Effector memory CD4-positive, alpha-beta T cell (primary cell): ENCODE measurements at places on chromosomes 11 and 22.
A peak's percentile ranks its signal among the peaks of the same experiment; 100 is the strongest.

DNA sequence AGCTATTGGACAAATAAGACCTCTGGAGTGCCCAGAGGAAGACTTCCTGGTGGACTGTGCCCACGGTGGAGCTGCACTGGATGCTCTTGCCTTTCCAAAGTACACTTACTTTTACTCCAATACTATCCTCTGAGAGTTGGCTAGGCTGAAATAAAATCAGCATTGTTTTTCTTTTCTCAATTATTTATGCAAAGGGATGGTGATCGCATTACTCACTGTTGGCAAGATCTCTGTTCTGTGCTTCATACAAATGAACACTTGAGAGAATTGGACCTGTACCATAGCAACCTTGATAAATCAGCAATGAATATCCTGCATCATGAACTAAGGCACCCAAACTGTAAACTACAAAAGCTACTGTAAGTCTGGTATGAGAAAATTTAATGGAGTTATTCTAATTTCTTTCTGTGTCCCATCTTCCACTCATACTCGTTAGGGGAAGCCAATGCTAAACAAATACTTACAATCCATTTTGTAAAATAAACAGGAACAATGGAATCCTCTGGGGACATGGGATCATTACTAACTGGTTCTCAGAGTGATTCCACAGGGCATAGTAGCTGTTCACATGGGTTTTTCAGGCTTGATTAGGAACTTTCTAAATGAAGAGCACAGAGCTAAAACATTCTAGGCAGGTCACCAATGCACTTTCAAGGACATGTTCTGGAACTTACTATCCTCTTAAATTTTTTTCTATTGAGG lies 26.3 kb downstream of the NLRP14 start:
- H3K4me1 ChIP-seq: no peaks in the 10 kb centered on the region
- no peak overlapping the region for H3K4me3 ChIP-seq
- DNase-seq: no peak

- no peak overlapping the region for H3K4me3 ChIP-seq
- no peak overlapping the region for H3K27ac ChIP-seq
- peaks cover 18% of the 10 kb centered on the region for H3K4me1 ChIP-seq
Measured at GRCh38 chr22:36445158-36445668, 36.2 kb downstream of the TXN2 start.

- no peak overlapping the region for H3K27ac ChIP-seq
- peaks cover 12% of the 10 kb centered on the region for H3K4me1 ChIP-seq
- H3K27me3 ChIP-seq: no peaks in the 10 kb centered on the region
- H3K4me3 ChIP-seq: no peak overlapping the region
- DNase-seq: no peak
- peaks cover 29% of the 10 kb centered on the region for H3K36me3 ChIP-seq
Measured at GRCh38 chr11:68546555-68546954, 86.0 kb downstream of the PPP6R3 start.

DNA sequence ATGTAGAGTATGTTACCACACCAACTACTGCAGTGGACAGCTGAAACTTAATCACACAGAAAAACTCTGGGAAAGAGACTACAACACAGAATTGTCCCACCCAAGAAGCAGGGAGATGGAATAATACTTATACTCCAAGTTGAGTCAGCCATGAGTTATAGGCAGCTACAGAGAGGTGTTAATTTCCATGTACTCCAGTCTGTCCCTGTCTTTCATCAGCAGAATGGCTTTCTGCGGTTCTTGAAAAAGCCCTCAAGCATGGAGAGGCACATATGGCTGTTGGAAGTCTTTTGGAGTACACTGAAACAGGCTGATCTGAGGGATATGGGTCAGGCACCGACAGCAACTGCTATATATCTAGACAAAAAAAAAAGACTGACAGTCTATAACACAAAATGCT lies 219.5 kb downstream of the DLG2 start:
- H3K4me1 ChIP-seq: no peaks in the 10 kb centered on the region
- H3K27me3 ChIP-seq: no peaks in the 10 kb centered on the region
- no peak overlapping the region for H3K27ac ChIP-seq
- H3K4me3 ChIP-seq: no peak overlapping the region
- H3K36me3 ChIP-seq: no peaks in the 10 kb centered on the region

DNA sequence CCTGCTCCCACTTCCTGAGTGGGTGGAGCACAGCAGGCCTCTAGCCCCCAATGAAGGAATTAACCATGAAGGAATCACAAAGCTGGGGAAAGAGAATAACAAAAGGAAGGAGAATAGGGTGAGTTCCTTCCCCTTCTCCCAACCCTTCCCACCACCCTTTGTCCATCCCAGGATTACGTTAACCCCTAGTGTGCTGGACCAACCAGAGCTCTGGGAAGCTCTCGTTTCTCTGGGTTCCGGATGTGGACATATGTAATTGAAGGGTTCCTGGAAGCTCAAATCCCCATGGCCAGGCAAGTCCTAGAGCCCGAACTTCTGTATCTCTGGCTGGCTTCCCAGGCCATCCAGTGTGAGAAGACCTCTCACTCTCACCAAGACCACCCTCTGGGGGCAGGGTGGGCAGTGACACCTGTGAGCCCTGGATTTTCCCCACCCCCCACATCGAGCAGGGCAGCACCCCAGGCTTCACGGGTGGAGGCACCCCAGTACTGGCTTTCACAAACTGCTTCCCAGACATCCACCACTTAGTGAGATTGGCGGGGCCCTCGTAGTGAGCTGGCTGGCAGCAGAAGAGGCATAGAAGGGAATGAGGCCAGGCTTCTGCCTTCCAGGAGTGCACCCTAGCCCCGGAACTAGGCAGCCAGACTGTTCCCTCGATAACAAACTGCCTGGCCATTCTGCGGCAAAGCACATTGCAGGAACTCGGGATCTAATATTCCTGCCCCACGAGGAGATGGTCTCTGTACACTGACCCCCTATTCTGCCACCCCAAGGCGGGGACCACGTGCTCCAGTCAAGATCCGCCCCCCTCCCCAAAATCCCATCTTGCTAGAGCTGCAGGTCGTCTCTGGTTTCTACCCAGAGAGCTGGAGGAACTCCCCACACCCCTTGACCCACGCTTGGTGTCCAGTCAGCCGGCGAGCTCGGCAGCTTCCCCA lies 2.1 kb downstream of the NECTIN1 start:
- no peaks in the 10 kb centered on the region for H3K36me3 ChIP-seq
- H3K4me3 ChIP-seq: no peak overlapping the region
- peaks cover 8% of the 10 kb centered on the region for H3K27me3 ChIP-seq
- peaks cover 19% of the 10 kb centered on the region for H3K4me1 ChIP-seq
- no peak overlapping the region for H3K27ac ChIP-seq
- DNase-seq: no peak

DNA sequence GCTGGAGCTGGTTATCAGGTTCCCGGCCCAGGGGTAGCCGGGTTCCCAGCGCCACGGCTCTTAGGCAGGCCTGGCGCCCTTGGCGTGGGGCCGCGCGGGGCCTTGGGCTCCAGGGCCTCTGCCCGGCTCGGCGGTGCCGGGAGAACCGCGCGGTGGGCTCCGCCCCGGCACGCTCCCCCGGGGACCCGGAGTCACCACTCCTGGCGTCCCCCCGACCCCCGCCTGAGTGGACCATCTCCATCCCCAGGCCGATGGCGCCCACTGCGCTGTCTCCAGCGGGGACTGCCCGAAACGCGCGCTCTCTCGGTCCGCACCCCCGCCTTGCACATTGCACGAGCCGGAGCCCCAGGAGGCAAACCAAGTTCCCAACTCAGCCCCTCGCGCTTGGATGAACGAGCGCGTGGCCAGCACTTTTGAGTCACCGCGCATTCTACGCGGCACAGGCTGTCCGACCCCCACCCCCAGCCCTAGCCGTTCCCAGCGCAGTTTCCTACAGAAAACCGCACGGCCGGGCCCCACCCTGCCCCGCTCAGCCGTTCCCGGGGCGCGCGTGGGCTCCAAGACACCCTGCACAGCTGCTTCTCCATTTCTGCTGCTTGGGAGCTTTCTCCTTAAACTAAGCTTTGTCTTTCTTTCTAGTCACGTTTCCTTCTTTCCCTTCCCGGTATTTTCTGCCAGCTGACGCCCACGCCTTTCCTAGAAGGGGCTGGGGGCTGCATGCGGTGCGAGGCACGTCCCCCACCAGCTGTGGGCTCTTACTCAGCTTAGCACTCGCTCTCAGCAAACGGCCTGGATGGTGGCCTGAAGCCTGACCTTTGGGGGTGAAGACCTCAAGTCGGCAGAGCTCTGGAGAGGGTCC lies 650 bp upstream of the CHID1 start:
- peak overlapping the region; percentile 63 for H3K27ac ChIP-seq
- H3K36me3 ChIP-seq: no peaks in the 10 kb centered on the region
- H3K27me3 ChIP-seq: no peaks in the 10 kb centered on the region
- DNase-seq: no peak

- peaks cover 9% of the 10 kb centered on the region for H3K27me3 ChIP-seq
- DNase-seq: no peak
- no peaks in the 10 kb centered on the region for H3K36me3 ChIP-seq
Measured at GRCh38 chr11:102111011-102111786, 952 bp downstream of the YAP1 start.

DNA sequence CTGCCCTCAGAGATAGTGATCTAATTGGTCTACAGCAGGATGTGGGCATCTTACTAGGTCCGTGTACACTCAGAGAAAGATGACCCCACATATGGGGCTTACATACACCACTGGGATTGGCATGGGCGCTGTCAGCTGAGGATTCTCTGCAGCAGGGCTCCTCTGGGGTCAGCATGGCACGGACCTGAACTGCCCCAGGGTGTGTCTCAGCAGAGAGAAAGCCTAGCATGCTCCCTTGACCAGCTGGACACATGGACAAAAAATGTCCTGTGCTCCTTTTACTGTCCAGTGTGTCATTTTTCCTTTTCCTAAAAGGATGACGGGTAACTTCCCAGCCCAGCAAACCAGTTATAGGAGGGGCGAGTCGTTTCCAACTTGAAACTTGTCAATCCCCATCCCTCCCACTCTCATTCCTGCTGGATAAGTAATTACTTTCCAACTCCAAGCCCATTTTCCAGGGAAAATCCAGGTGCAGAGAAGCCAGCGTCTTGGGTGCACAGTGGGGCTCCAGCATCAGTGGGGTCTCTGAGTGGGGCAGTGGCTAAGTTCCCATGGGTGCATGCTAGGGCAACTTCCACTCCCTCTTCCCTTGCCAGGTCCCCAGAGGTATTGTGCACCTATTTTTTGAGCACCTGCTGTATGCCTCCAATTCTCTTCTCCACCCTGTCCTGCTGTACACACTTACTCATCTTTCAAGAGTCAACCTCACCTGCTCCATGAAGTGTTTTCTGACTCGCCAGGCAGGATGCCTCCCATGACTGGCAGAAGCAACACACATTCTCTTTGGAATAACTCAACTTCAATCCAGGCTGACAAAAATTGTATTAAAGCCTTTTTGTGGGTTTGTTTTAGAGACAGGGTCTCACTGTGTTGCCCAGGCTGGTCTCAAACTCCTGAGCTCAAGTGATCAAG lies 5.0 kb downstream of the VSTM5 start:
- H3K27me3 ChIP-seq: peaks cover 3% of the 10 kb centered on the region
- H3K36me3 ChIP-seq: no peaks in the 10 kb centered on the region
- DNase-seq: no peak
- peaks cover 2% of the 10 kb centered on the region for H3K4me1 ChIP-seq

DNA sequence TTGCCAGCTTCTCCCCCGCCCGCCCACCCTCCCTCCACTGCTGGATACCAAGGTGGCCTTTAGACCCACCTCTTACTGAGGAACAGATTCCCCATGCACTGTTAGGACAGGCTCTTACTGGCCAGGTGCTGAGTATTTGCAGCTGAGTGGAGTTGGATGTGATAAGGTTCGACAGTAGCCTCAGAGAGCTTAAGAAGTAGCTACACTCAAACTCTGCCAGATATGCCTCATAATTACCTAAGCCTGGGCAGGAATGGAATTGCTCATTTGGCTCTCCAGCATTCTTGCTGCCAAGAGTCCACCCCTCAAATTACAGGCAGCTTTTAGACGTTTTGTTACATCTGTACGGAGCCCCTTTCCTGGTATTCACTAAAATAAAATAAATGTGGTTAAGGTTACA lies 9.6 kb downstream of the FAM181B start:
- no peaks in the 10 kb centered on the region for H3K36me3 ChIP-seq
- H3K27me3 ChIP-seq: no peaks in the 10 kb centered on the region
- H3K4me1 ChIP-seq: no peaks in the 10 kb centered on the region
- DNase-seq: no peak
- no peak overlapping the region for H3K4me3 ChIP-seq

DNA sequence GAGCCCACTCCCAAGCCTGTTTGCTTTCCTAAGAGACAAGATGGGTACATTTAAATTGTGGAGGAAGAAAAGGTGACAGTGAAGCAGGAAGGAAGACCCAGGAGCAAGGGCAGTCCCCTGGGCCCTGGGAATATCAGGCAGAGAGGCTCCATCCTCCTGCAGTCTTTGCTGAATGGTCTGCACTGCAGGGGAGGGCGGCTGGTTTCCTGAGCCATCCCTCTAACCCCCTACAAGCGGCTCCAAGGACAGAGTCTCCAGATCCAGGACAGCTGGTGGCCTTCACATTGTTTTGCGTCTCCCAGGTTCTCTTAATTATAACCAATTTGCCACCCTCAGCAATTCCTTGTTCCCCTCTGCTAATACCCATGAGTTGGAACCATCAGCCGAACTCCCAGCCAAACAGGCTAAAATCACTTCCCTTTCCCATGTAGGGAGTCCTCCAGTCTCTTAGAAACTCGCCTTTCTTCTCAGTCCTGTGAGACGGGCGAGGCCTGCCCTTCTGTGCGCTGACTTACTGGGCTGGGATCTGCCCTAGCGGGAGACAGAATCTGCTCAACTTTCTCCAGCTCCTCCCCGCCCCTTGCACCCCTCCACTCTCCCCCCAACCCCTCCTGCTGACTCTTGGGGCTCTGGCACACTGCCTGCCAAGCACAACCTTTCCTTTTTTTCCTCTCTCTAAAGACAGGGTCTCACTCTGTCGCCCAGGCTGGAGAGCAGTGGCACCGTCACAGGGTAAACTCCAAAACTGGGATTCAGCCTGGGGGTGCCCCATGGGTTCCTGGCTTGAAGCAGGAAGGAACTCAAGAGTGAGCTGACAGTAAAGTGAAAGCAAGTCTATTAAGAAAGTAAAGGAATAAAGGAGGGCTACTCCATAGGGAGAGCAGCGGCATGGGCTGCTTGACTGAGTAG lies 53.4 kb upstream of the EMID1 start:
- DNase-seq: no peak
- no peak overlapping the region for H3K27ac ChIP-seq
- H3K4me1 ChIP-seq: peaks cover 4% of the 10 kb centered on the region
- peaks cover 7% of the 10 kb centered on the region for H3K27me3 ChIP-seq
